Prostate gland (tissue), 2 donors: ENCODE measurements at places on chromosomes 7 and 10. TPM values are rescaled to one million over a fixed set of nuclear protein-coding genes. Genes with fewer than 3 reads are reported as not detected.

DNA sequence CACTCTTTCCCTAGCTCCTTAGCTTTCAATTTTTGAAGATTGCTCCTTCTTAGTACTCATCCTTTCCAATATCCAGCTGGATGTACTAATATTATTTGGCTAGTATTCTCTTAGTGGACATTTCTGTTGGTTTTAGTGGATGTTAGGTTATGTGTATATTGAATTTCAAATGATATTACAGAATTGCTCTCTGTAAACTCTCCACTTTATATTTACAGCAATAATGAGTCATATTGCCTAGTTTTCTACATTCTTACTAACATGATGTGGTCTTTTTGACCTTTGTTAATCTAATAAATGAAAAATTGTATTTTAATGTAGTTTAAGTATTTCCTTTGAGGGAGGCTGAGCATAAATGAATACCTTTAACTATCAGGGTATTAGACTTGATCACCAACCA, 69.4 kb downstream of the BICC1 start:
- no peaks in the 10 kb centered on the region for H3K4me1 ChIP-seq
- H3K36me3 ChIP-seq, result no peaks in the 10 kb centered on the region
- DNase-seq, result no peak
- no peak overlapping the region for H3K27ac ChIP-seq

DNA sequence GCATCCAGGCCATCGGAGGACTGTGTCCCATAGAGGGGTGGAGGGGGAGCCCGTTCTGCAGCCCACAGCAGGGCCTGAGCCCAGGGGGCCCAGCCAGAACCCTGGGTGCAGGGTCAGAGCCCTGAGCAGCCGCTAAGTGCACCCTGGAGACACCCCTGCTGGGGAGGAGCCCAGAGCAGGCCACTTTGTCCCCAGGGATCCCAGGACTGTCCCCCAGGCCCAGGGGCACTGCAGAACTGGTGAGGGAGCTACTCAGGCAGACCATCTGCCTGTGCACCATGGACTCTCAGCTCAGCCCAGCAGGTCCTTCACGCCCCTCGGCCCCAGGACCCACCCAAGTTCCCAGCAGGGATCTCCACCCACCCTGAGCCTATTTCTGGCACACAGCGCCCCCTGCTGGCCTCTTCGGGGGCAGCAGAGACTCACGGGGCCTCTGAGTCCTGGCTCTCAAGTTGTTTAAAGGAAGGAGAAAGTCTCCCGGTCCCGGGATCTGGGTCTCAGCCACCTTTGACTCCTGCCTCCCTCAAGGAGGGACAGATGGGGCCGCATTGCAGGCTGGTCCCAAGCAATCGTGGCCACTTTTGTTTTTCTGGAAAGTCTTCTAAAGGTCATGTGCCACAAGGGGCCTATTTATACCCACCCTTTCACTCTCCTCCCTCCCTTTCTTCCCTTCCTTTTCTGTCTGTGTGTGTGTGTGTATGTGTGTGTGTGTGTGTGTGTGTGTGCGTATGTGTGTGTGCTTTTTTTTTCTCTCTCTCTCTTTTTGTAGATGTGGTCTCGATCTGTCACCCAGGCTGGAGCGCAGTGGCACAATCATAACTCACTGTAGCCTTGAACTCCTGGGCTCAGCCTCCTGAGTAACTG, 90.3 kb downstream of the MYL10 start:
- peak; percentile 45 for DNase-seq
- H3K27me3 ChIP-seq, result no peaks in the 10 kb centered on the region
- no peak overlapping the region for H3K4me3 ChIP-seq
- no peak overlapping the region for H3K27ac ChIP-seq
- H3K4me1 ChIP-seq, result no peaks in the 10 kb centered on the region
- H3K36me3 ChIP-seq, result no peaks in the 10 kb centered on the region

GRCh38 chr10:28774051-28774995, 97.0 kb downstream of the BAMBI start:
- no peak overlapping the region for H3K4me3 ChIP-seq
- H3K27me3 ChIP-seq, result no peaks in the 10 kb centered on the region
- no peak overlapping the region for H3K27ac ChIP-seq
- no peaks in the 10 kb centered on the region for H3K36me3 ChIP-seq
- no peaks in the 10 kb centered on the region for H3K4me1 ChIP-seq

GRCh38 chr7:95874541-95875265, 102.3 kb downstream of the DYNC1I1 start:
- no peak for DNase-seq
- H3K27me3 ChIP-seq, result no peaks in the 10 kb centered on the region
- no peaks in the 10 kb centered on the region for H3K36me3 ChIP-seq

DNA sequence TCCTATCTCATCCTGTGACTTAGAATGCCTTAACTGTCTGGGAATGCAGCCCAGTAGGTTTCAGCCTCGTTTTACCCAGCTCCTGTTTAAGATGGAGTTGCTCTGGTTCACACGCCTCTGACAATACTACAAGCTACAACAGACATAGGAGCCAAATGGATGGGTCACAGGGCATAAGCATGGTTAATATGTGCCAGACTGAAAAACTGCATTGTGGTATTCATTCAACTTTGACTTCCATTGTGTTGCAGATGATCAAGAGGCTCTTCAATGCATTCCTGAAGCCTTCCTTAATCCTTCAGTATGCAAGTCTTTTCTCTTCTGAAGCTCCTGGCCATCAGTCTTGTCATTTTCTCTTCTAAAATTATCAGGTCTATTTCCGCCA, 20.3 kb upstream of the RNF32 start:
- no peaks in the 10 kb centered on the region for H3K27me3 ChIP-seq
- no peak overlapping the region for H3K4me3 ChIP-seq
- H3K27ac ChIP-seq, result no peak overlapping the region
- H3K36me3 ChIP-seq, result no peaks in the 10 kb centered on the region
- no peak for DNase-seq
- peaks cover 3% of the 10 kb centered on the region for H3K4me1 ChIP-seq

- no peak overlapping the region for H3K4me3 ChIP-seq
- no peak for DNase-seq
- no peak overlapping the region for H3K27ac ChIP-seq
- H3K36me3 ChIP-seq, result no peaks in the 10 kb centered on the region
- no peaks in the 10 kb centered on the region for H3K4me1 ChIP-seq
Observed at GRCh38 chr10:6128591-6129251, 39.9 kb downstream of the RBM17 start.

DNA sequence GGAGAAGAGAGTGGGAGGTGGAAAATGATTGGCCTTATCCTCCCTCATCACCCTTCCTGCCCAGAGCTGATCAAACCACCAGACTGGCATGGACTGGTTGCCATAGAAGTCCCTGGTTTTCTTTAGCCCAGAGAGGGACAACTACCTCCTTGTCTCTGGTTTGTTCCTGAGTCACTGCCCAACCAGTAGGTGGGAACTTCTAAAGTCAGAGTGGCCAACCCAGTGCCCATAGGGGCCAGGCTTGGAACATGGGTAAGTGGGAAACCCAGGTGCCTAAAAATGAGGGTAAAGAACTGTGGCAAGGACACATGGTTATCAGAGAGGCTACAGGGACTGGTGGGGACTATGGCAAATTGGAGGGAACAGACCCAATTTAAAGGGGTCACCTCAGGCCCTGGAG, 63.8 kb downstream of the FAM241B start:
- no peaks in the 10 kb centered on the region for H3K4me1 ChIP-seq
- no peak overlapping the region for H3K27ac ChIP-seq
- H3K36me3 ChIP-seq, result no peaks in the 10 kb centered on the region
- DNase-seq, result no peak
- no peak overlapping the region for H3K4me3 ChIP-seq

- no peaks in the 10 kb centered on the region for H3K36me3 ChIP-seq
- no peak overlapping the region for H3K27ac ChIP-seq
- H3K27me3 ChIP-seq, result no peaks in the 10 kb centered on the region
- no peaks in the 10 kb centered on the region for H3K4me1 ChIP-seq
Observed at GRCh38 chr7:21011153-21011552, 224.5 kb upstream of the SP8 start.

- H3K4me1 ChIP-seq, result no peaks in the 10 kb centered on the region
- DNase-seq, result no peak
- no peak overlapping the region for H3K27ac ChIP-seq
- no peaks in the 10 kb centered on the region for H3K36me3 ChIP-seq
Observed at GRCh38 chr7:17069146-17069545, 187.4 kb upstream of the AGR3 start.

DNA sequence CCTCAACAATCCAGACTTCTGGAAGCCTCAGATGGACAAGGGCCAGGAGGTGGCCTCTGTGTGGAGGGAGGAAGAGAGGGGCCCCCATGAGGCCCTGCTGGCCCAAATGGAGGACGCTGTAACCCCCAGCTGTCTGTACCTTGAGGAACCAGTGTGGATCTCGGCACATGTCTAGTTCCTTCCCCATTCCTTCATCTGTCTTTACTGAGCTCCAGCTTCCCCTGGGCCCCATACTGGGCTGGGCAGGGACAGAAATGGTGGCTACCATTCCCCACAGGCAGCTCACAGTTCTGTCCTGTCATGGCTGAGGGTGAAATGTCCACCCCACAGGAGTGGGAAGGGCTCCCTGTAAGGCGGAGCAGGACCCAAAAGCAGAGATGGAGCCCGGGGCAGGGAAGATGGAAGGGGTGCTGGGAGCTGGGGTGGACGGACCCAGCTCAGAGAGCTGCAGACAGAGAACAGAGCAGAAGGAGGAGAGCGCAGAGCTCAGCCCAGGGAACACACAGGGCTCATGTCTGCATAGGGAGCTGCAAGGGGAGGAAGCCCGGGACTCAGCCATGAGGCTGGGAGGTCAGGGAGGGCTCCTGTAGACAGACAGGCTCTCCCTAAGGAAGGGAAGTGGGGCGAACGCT, 22.8 kb downstream of the ANTXRL start:
- H3K36me3 ChIP-seq, result no peaks in the 10 kb centered on the region
- no peak overlapping the region for H3K4me3 ChIP-seq
- no peak overlapping the region for H3K27ac ChIP-seq
- H3K27me3 ChIP-seq, result no peaks in the 10 kb centered on the region

- H3K27ac ChIP-seq, result no peak overlapping the region
- no peaks in the 10 kb centered on the region for H3K4me1 ChIP-seq
- no peaks in the 10 kb centered on the region for H3K36me3 ChIP-seq
- DNase-seq, result no peak
Observed at GRCh38 chr7:102096706-102097427, 189.8 kb upstream of the SH2B2 start.

DNA sequence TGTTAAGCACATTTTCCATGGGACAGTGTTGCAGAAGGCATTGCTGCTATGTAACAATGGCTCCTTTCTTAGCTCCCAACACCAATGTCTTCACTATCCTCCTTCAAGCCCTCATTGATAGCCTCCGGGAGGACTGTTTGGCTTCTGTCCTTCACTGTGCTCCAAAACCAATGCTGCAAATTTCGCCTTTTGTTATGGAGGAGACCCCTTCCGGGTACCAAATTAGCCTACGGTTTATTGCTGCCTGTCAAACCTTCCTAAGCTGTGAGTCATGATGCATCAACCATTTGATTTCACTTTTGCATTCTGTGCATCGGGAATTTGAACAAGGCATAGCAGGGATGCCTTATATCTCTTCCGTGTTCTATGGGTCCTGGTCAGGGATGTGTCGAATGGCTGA, 432.9 kb downstream of the GATA3 start:
- no peak overlapping the region for H3K27ac ChIP-seq
- H3K27me3 ChIP-seq, result no peaks in the 10 kb centered on the region
- H3K36me3 ChIP-seq, result no peaks in the 10 kb centered on the region
- no peak overlapping the region for H3K4me3 ChIP-seq

DNA sequence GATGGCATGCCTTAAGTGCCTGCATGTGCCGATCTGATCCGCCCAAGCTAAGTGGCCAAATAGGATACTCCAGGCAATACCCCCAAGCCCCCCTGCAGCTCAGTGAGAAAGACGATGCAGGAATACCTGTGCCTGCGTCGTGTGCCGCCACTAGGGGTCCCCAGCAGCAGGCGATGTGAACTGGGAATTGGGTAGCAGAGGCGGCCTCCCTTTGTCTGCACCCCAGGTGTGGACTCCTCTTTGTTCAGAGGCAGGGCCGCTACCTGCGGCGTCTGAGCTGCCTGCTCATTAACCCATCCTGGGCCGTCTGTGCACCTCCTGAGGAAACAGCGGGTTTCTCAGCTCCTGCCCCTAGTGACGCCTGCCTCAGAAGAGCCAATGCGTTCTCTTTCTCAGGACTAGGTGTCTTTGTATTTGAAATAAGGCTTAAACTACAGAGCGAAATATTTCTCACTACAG, 4.8 kb upstream of the CHN2 start:
- H3K4me3 ChIP-seq, result no peak overlapping the region
- no peaks in the 10 kb centered on the region for H3K36me3 ChIP-seq
- H3K27me3 ChIP-seq, result no peaks in the 10 kb centered on the region
- H3K27ac ChIP-seq, result no peak overlapping the region
- peak; percentile 58 for DNase-seq

- H3K27ac ChIP-seq, result no peak overlapping the region
- no peak for DNase-seq
- no peaks in the 10 kb centered on the region for H3K36me3 ChIP-seq
- no peak overlapping the region for H3K4me3 ChIP-seq
Observed at GRCh38 chr10:109911903-109912302, 11.4 kb downstream of the XPNPEP1 start.

DNA sequence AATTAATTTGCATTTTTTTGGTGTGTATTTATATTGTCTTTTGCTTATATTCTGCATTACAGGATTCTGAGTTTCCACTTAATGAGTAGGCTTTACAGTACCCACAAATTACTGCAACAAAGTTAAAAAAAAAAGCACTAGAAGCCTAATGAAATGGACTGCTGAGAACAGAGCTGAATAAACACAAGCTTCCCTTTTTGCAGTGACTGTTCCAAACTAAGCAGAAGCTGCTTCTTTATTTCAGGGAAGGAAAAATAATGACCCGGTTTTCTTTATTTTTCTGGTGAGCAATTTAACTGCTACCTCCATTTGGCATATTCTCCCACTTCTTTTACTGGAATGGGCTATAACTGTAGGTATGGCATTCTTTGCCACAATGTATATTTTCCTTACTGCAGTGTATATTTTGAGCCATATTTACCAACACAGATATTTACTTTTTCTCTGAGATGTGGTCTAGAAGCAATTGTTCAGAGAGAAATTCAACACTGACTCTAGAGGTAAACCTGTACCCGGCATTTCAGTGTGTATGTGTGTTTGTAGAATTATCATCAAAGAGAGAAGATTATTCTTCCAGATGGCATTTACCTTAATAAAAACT, 56.9 kb downstream of the HDAC9 start:
- H3K27me3 ChIP-seq, result no peaks in the 10 kb centered on the region
- no peaks in the 10 kb centered on the region for H3K36me3 ChIP-seq
- no peak overlapping the region for H3K27ac ChIP-seq
- H3K4me3 ChIP-seq, result no peak overlapping the region

SUN3 gene
- 4.5 TPM for total RNA-seq

TMEM176A gene
- 6.9 TPM for total RNA-seq

ITPRIP gene
- 35.8 TPM for total RNA-seq

CTBP2 gene
- total RNA-seq, result 89.7 TPM

ASIC3 gene
- 1.7 TPM for total RNA-seq
